ENCODE measurements at places on chromosomes 6 and 20. TPM values are rescaled to one million over a fixed set of nuclear protein-coding genes. Genes with fewer than 3 reads are reported as not detected.

GRCh38 chr6:68978411-68978810 lies 343.3 kb downstream of the ADGRB3 start:
- DNase-seq = no peak

- DNase-seq = no peak
These were observed 176.3 kb downstream of the BACH2 start for GRCh38 chr6:90120327-90120726.

DNA sequence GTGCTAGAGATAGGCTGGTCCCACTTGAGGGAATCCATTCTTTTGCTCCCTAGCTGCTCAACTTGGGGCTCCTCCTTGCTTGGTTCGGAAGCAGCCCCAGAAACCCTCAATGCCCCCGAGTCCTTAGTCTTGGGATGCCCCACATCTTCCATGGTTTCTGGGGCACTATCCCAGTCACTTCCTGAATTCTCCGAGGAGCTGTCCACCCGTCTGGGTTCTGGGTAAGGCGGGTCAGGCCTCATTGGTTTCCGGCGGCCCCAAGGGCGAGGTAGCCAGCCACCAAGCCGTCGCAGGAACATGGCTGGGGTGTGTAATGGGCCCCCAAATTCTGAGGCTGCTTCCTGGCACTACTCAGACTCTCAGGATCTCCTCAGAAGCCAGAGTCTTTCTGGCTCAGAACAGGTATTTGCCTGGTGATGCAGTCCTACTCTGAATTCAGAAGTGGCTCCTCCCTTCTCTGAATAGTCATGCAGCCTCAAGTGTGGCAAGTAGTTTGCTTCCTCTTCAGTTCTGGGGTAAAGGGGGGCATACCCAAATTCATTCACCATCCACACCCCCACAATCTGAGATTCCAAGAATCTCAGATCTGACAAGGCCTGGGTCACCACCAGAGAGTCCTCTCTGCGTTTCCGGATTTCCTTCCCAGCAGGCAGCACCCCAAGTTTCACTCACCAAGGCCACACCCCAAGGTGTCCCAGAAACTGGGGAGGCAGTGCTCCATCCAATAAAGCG lies 763 bp downstream of the C6orf47 start:
- DNase-seq = peak; percentile 70

Gene ACTR5
- 17.0 TPM for total RNA-seq
